ENCODE measurements at places on chromosomes 12 and 14.

- DNase-seq = no peak
Measured at GRCh38 chr14:22685467-22685866, 41.3 kb upstream of the OR6J1 start.

DNA sequence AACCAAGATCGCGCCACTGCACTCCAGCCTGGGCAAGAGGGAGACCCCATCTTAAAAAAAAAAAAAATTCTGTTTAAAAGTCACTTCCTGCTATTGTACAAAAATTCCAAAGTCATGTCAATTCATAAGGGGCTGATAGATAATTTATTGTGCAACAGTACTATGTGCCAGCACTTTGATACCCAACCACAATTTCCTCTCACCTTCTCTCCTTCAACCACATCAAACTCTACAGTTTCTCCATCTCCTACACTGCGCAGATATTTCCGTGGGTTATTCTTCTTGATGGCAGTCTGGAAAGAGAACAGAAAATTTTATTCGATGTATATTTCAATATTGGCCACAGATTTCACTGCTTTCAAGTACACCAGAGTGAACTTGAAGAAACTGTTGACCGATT is 7.6 kb downstream of the YBX3 start:
- no peak for DNase-seq

GRCh38 chr12:9090220-9090619 is 25.5 kb downstream of the A2M start:
- no peak for DNase-seq

GRCh38 chr12:106234449-106234848 is 13.4 kb downstream of the CKAP4 start:
- no peak for DNase-seq

DNA sequence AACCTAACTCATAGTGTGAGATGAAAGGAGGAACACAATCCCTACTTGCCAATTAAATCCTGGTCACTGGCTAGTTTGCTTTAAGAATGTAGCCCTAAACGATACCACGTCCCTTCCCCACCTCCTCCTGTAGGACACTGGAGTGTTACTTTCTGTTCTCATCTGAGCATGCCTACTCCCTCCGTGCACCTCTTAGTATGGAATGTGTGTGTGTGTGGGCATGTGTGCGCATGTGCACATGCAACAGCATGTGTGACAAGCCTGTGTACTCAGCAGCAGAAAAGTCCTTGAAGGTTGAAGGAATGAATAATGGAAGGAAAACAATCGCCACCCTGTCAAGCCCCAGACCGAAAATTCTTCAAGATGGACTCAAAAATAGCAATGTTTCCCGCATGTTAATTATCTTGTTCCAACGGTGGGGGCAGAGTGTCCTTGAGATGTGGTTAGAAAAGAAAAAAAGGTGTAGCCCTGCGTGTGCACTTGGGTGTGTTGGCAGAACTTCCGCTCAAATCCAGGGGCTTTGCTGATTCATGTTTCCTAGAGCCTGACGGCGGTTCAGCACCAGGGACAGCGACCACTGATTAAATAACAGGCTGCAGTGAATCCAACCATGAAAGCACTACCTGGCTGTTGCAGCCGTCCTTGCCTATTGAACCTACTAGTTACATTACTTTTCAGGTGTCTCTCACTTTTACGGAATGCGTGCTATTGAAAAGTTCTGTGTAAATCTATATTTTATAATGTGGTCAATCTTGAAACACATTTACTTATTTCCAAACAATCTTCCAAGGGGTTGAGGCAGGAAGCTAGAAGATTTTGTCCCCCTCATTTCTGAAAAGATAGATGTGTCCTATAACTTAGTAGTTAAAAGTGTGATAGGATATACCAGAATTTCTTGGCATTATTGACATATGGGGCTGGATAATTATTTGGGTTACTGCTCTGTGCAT is 79.8 kb downstream of the SRRM4 start:
- DNase-seq = no peak

- no peak for DNase-seq
Measured at GRCh38 chr12:54415221-54415929, 3.7 kb downstream of the ITGA5 start.

GRCh38 chr12:51430196-51430895 is 5.7 kb downstream of the SLC4A8 start:
- DNase-seq = no peak

GRCh38 chr14:75842551-75842950 is 139.2 kb downstream of the TGFB3 start:
- no peak for DNase-seq

GRCh38 chr14:55122440-55122986 is 6.5 kb upstream of the LGALS3 start:
- DNase-seq = no peak

DNA sequence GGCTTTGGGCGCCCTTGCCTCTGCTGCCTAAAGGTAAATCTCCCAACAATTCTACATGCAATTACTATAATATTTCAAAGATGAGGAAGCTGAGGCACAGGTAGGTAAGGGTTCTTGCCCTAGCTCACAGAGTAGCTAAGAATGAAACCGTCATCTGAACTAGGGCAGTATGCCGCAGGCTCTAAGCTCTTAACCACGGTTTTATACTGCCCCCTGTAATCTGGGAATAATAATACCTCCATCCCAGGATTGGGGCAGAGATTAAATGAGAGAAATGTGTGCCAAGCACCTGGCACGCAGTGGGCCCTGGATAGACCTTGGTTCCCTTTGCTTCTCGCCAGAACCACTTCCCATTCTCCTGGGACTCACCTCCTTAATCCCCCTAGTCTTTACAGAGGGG is 1.5 kb upstream of the HRK start:
- DNase-seq = no peak

GRCh38 chr12:118354903-118355302 is 17.8 kb downstream of the TAOK3 start:
- DNase-seq = no peak

DNA sequence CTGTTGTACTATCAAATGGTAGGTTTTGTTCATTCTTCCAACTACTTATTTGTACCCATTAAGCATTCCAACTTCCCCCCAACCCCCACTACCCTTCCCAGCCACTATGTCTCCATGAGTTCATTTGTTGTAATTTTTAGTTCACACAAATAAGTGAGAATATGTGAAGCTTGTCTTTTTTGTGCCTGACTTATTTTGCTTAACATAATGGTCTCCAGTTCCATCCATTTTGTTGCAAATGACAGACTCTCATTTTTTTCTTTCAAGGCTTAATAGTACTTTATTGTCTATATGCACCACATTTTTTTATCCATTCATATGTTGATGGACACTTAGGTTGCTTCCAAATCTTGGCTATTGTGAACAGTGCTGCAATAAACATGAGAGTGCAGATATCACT is 86.2 kb downstream of the ALG10B start:
- no peak for DNase-seq

DNA sequence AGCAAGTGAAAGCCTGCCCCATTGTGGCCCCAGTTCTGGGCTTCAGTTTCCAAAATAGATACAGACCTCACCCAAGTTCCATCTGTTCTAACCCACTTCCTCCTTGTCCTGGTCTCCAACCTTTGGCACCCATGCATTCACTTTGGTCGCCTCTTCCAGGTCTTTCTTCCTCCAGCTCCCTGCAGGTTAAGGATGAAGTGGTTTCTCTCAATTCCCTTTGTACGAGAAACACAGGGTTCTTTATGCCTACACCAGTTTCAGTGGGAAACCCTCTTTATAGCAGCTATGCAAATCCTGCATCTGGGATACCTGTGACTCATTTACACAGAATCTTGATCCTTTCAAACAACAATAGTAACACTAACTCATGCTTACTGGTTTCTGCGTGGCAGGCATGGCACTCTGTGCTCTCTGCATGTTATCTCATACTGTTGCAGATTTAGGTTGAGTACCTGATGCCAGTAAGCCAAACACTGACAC is 110.6 kb upstream of the AMIGO2 start:
- DNase-seq = no peak

DNA sequence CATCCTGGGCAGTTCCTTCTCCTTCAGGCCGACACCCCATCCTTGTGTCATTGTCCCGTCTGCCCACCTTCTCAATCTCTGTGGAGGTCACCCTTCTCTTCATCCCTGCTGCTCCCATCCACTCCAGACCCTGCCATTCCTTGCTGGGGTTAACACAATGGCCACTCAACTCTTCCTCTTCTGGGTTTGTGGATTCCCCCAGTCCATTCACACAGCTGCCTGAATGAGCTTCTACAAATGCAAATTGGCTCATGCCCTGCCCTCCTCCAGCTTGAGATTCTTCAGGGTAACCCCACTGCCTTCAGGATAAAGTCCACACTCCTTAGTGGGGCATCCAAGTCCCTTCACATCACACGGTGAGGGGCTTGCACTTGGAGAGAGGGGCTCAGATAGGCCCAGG is 17.2 kb upstream of the PRMT8 start:
- no peak for DNase-seq

DNA sequence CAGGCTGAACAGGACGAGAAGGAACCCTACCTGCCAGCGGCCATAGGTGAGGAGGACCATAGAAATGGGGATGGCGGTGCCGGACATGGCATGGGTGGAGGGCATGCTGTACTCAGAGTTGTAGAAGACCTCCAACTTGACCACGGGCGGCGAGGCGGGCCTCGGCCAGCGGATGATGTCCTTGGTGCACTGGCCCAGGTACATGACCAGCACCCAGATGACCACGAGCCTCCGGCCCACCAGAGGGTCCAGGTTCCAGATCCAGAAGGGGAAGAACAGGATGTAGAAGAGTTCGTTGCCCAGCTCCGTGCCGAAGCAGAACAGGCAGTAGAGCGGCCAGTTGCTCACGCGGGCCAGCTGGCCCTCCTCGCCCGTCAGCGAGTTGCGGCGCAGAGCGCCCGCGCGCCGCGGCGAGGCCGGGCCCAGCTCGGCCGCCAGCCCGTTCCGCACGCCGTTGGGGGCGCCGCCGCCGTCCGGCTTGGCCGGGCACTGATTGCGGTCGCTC is 582 bp downstream of the SGPP1 start:
- DNase-seq = no peak

- DNase-seq = no peak
Measured at GRCh38 chr14:68255693-68256178, 436.2 kb downstream of the RAD51B start.

GRCh38 chr12:125332900-125333299 is 267.7 kb downstream of the AACS start:
- no peak for DNase-seq

GRCh38 chr12:75364919-75365318 is 26.0 kb upstream of the GLIPR1L2 start:
- DNase-seq = no peak

DNA sequence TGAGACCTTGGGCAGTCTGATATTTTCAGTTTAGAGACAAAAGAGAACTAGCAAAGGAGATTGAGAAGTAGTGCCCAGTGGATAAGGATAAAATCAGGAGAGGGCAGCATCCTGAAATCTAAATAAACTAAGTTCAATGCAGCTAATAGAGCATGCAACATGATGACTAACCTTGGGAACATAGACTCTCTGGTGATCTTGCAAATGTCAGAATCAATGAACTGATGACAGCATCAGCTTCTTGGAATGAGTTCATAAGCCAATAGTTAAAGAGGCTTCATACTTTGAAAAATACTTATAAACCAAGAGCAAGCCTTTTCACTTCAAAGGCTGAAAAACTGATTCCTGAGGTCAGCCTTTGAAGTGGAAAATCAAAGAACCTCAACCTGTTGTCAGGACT is 8.2 kb downstream of the TAS2R19 start:
- no peak for DNase-seq

DNA sequence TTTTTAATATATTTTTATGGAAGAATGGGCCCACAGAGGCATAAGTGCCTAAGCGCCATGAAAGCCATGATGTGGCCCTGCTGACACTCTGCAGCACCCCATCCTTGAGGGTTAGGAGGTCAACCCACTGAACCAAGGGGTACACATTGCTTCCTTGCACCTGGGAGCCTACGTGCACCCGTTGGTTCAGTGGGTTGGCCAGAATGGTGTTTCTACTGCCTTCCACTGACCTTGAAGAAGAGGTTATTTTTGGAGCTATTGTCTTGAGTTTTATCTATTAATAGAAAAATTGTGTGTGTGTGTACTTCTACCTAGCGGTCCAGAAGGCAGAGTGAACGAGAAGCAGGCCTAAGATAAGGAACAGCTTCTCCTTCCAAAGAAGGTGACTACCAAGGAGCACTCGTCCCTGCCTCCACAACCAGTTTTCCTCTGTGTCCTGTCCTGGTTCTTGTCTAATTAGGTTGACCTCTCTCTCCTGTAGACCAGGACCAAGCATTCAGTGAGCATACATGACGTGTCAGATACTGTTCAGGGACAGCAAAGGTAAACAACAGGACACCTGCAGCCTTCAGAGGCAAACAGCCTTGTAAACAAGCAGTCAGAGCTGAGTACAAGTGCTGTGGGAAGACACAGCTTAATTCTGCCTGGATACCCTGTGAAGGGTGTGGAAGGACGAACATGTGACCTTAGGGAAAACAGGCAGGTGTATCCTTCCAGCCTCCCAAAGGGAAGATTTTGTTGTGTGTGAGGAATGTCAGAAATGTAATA is 30.4 kb upstream of the PLEK2 start:
- no peak for DNase-seq

- no peak for DNase-seq
Measured at GRCh38 chr12:23127701-23128100, 502.7 kb downstream of the ETNK1 start.

DNA sequence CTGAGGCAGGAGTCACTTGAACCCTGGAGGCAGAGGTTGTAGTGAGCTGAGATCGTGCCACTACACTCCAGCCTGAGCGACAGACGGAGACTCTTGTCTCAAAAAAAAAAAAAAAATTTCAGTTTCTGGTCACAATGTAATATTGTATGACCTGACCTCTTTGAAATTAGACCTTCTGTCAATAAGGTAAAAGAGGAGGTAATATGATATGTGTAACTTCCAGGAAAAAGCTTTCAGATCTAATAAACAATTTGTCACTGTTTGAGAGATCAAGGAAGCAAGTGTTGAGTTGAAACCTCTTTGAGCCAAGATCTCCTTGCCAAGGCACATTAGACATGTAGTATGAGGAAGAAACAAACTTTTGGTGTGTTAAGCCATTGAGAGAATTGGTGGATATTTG is 101.7 kb upstream of the ATF7IP start:
- DNase-seq = no peak

- DNase-seq = no peak
Measured at GRCh38 chr12:2876431-2877046, 435 bp downstream of the FOXM1 start.

DNA sequence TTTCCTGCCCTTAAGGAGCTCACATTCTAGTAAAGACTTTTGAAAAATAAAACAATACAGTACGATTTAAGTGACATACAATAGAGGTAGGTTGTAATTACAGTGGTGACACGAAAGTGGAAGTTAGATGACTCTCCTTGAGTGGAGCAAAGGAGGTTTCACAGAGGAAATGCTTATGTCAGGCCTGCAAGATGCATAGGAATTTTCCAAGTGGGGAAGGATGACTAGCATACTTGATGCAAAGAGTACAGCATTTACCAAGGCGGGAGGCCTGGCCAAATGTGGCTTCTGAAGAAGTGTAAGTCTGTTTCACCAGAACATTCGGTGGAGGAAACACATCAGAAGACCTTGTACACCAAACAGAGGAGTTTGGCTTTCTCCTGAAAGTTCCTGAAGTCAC is 55.2 kb downstream of the ERO1A start:
- no peak for DNase-seq

- DNase-seq = peak; percentile 9
Measured at GRCh38 chr12:67541625-67541991, 106.9 kb upstream of the DYRK2 start.

Data from T follicular helper cell (primary cell).